Cortex of kidney (tissue), 1 donor: ENCODE measurements at places on chromosomes 7 and 10.

DNA sequence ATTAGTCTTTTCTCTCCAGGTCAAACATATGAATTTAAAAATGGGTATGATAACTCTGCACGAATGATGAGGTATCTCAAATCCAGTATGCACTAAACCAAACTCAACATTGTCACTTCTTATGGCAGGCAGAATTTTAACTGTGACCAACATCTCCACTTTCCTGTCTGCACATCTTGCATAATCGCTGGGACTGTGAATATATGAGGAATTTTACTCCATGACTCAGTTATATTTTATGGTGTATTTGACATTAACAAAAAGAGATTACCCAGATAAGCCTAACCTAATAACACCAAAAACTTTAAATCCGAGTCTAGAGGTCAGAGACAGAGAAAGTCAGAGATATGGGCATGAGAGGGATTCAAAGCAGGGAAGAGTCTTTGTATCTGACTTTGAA is 454.5 kb upstream of the SEMA3D start:
- DNase-seq, result no peak

DNA sequence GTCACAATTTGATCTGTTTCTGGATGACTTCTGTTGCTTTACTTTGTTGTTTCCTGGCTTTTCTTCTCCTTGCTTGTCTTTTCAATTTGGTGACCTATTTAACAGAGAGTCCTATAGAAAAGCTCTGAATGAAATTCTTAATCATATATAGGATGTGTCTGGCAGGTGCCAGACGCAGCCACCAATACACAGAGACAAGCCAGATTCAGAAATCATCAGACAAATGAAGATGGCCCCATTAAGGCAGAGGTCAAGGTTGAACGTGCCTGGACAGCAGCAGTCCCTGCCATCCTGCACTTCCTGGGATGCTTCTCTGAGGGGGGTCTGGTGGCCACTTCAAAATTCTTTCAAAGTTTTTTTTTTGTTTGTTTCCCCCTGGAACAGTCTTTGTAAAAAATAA is 846.7 kb upstream of the COBL start:
- DNase-seq, result no peak

GRCh38 chr7:55085511-55086412 is 66.9 kb downstream of the EGFR start:
- DNase-seq, result no peak

DNA sequence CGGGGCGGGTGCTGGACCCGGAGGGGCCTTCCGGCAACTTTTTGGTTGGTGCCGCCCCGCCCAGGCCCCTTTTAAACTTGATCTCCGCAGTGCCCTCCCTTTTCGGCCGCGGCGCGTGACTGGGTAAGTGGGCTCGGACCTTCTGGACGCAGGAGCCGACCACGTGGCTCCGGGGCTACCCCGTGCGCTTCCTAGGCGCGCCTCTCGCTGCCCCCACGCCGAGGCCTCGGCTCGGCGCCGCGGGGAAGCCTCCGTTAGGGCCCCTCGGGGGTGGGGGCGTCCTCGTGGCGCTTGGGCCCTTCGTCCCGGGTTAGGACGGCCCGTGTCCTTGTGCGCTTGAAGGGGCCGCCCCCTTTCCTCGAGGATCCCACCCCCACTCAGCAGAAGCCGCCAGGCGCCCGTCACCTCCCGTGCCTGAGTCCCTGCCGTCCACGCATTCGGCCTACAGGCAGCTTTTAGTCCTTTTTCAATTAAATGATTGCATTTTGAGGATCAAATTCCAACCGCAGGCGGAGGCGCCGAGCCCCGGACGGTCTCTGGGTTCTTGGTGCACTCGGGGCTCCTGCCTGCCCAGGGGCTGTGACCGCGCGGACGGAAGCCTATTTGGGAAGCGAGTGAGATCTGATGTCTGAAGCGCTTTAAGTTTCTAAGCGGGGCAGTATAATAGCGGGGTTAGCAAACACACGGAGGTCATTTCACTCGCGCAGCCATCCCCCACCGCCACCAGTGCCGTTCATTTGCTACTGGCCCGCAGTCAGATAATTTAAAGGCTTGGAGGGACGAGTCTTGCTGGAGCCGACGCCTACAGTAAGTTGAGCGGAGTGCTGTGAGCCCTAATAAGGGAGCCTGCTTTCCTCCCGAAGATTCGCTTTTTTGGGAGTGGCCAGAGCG is 31.8 kb upstream of the TOMM7 start:
- DNase-seq, result no peak

DNA sequence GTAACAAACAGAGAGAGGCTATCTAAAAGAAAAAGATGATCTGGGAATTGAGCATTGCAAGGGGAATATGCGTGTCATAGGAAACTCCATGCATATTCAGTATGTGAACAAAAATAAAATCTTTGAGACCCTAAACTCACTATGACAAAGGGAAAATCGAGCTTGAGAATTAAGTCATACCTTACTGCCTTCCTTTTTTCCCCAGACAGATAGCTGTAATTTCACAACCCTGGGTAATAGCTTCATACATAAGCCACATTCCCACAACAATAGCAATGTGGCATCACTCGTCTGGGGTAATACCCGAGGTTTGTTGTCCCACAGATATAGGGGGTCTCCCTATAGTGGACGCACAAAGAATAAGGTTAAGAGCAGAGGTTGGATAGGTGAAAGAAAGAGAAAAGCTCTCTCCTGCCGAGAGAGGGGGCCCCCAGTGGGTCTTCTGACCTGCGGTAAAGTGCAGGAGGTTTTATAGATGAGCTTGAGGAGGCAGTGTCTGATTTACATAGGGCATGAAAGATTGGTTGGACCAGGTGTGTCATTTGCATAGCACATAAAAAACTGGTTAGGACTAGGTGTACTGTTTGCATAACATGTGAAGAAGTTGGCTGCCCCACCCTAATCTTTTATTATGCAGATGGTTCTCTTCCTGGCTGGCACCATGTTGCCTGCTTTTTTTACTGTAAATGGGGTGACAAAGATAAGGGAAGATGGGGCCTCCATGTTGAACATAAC is 11.6 kb downstream of the CYP3A43 start:
- DNase-seq, result no peak

- no peak for DNase-seq
Measured at GRCh38 chr7:92242972-92243371, 2.7 kb downstream of the KRIT1 start.

DNA sequence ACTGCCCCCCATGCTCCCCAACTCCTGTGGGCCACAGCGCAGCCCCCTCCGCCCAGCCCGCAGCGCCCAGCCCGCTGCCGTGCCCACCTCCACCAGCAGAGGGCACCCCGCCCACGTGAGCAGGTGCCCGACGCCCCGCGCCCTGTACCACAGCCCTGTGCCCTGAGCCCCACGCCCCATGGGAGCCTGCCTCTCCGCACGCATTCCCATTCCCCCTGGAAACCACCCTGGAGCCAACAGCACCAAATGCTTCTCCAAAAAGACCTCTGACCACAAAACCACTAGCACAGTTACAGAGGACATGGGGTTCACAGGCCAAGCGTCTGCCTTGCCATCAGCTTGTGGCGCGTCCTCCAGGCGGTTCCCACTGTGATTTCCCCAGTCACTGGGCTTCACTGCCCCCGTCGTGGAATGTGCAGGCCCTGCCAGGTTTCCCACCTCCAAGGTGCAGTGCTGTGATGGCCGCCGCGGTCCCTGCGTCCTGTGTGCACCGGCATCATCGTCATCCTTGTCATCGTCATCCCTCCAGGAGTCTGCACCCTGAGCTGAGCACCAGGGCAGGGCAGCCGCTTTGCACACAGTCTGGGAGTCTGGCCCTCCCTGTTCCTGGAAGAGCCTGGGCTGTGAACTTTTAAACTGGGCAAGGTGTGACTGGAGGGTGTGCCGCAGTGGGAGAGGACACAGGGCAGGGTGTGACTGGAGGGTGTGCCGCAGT is 61.7 kb downstream of the PWWP2B start:
- DNase-seq, result no peak

DNA sequence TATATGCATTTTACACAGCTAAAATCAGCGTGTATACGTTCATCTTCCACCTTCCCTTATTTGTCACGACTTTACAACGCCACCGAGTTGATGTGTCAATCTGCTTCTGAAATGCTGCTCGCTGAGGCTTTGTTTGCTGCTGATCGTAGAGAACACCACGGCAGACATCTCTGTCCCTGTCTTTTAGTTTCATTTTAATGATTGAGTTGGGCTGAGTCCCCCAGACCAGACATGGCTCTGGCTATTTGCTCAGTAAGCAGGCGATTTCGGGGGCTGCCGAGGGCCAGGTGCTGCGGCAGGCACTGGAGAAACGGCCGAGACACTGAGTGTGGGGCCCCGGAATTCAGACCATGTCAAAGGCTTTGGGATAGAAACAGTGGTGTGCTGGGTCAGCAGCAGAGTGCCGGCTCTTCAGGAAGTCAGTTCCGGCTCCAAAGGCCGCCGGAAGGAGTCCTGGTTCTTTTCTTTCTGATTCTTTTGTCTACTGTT is 5.0 kb downstream of the LRRC27 start:
- no peak for DNase-seq
